Pancreas (tissue), 10 donors: ENCODE measurements at places on chromosomes 5 and 9. TPM values are rescaled to one million over a fixed set of nuclear protein-coding genes. Genes with fewer than 3 reads are reported as not detected.

DEPDC1B gene
- 0.26 TPM for total RNA-seq

GRCh38 chr9:87781331-87781730, 55.4 kb downstream of the CTSL start:
- no peaks in the 10 kb centered on the region for H3K36me3 ChIP-seq
- DNase-seq = no peak
- H3K27me3 ChIP-seq = no peaks in the 10 kb centered on the region
- H3K4me1 ChIP-seq = no peaks in the 10 kb centered on the region
- no peak overlapping the region for H3K4me3 ChIP-seq

GRCh38 chr5:146249801-146250200, 46.4 kb downstream of the RBM27 start:
- no peak overlapping the region for H3K27ac ChIP-seq
- H3K36me3 ChIP-seq = peaks cover 4% of the 10 kb centered on the region
- H3K4me1 ChIP-seq = no peaks in the 10 kb centered on the region
- no peak for DNase-seq
- no peaks in the 10 kb centered on the region for H3K27me3 ChIP-seq
- no peak overlapping the region for H3K4me3 ChIP-seq

DNA sequence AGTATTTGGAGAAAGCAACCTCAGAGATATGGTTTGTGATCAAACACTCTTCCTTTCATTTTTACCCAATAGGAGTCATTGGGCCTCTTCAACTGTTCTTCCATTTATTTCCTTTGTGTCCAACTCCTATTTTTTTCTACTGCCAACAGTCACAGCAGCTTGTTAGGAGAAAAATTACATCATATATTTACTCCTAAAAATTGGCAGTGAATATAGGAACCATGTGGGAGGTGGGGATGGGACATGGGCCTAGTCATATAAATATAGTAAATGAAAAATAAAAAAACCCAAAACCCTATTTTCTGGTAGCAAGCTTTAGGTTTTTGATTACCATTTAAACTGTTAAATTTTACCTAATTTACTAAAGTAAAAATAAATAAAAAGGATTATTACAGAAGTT, 134.9 kb upstream of the MPDZ start:
- no peaks in the 10 kb centered on the region for H3K4me1 ChIP-seq
- H3K27ac ChIP-seq = no peak overlapping the region
- no peak overlapping the region for H3K4me3 ChIP-seq
- DNase-seq = no peak
- no peaks in the 10 kb centered on the region for H3K27me3 ChIP-seq

DNA sequence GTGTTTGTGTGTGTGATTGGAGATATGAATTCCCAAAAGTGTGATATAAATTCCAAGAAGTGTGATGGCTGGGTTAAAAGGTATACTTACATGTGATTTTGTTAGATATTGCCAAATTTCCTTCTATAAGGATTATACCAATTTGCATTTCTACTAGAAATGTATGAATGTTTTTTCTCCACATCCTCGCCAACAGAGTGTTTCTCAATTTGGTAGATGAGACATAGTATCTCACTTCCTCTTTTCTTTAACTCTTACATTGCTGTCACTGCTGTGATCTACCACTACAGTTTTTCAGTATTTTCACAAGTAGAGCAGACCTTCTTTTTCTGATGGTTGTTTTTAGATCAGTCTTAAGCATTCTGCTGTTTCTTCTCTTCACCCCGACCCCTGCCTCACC, 111.3 kb downstream of the FER start:
- H3K36me3 ChIP-seq = no peaks in the 10 kb centered on the region
- no peaks in the 10 kb centered on the region for H3K4me1 ChIP-seq

DNA sequence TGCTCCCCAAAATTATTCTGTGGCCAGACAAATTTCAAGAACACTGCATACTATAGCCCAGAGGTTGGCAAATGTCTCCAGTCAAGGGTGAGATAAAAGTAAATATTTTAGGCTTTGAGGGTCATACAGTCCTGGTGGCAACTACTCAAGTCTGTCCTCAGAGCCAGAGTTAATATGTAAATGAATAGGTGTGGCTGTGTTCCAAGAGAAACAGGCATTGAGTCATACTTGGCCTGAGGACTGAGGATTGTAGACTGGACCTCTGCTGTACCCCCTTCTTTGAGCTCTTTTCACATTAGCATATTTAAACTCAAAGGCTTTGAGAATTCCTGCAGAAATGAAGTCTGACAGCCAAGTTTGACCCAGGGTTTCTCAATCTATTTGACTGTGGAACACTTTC, 129.2 kb upstream of the PTCH1 start:
- H3K36me3 ChIP-seq = no peaks in the 10 kb centered on the region
- H3K4me1 ChIP-seq = no peaks in the 10 kb centered on the region
- no peak overlapping the region for H3K4me3 ChIP-seq
- no peak for DNase-seq
- H3K27me3 ChIP-seq = no peaks in the 10 kb centered on the region

DNA sequence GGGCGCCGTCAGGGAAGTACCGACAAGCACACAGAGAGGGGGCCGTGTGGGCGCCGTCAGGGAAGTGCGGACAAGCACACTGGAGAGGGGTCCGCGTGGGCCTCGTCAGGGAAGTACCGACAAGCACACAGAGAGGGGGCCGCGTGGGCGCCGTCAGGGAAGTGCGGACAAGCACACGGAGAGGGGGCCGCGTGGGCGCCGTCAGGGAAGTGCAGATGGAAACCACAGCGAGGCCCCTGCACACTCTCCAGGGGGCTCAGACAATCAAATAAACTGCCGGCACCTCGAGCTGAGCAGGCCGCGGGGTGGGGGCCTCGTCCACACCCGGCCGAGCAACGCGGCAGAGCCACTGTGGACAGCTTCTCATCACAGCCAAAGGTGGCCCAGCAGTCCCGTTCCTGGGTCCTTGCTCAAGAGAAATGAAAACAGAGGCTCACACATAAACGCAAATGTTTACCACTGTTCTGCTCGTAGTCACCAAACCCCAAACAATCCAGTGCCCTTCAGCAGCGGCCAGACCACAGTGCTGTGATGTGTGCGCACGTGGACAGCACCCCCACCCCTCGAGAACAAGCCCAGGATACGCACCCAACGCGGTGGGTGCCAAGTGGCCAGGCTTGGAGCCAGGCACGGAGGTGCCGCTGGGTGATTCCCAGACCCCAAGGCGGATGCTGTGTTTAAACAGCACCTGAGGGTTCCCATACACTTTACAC, 24.7 kb downstream of the TPPP start:
- no peaks in the 10 kb centered on the region for H3K36me3 ChIP-seq
- H3K27me3 ChIP-seq = no peaks in the 10 kb centered on the region
- H3K4me3 ChIP-seq = no peak overlapping the region
- DNase-seq = peak; percentile 50

DNA sequence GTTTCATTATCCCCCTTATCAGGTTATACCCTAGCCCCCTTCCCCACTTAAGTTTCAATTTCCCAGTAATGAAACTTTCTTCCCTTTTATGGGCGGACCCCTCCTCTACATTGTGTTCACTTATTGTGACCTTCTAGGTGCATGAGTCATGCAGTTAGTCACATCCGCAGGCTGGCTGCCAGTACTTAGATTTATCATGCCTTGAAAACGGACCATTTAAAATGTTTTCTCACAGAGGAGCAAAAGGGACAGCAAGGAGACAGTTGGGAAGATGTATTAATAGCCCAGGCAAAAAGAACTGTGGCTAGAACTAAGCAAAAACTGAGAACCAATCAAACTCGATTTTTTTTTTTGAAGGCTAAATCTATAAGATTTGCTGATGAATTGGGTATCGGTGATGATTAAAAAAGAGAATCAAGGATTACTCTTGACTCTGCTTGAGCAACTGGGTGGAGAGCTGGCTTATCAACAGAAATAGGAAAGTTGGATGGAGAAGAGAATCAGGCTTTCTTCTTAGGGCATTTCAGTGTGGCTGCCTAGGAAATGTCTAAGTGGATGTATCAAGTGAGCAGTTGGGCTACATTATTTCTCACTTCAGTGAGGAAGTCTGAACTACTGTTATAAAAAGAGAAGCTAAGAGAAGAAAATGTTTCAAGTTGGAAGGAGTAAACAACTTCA, 615.0 kb downstream of the HINT1 start:
- H3K4me1 ChIP-seq = no peaks in the 10 kb centered on the region
- H3K4me3 ChIP-seq = no peak overlapping the region
- DNase-seq = no peak
